ENCODE measurements at places on chromosomes 13 and 19.

- no peak for DNase-seq
Measured at GRCh38 chr13:45064889-45065288, 55.4 kb upstream of the GTF2F2 start.

DNA sequence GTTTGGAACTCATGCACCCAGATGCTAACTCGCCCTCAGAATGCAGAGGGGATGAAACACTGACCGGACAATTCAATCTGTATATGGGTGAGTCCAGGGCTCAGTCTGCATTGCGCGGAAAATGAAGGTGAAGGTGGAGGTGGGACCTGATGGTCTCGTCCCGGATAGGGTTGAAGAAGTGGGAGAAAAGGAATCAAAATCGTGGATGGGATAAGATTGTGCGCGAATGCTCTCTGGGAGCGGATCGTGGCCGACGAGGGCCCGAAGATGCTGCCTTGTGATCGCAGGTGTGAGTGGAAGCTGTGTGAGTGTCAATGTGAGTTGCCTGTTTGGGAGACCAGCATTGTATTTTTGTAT, 594 bp upstream of the ZNF850 start:
- no peak for DNase-seq

- DNase-seq: no peak
Measured at GRCh38 chr19:45659096-45659729, 8.8 kb upstream of the GIPR start.

DNA sequence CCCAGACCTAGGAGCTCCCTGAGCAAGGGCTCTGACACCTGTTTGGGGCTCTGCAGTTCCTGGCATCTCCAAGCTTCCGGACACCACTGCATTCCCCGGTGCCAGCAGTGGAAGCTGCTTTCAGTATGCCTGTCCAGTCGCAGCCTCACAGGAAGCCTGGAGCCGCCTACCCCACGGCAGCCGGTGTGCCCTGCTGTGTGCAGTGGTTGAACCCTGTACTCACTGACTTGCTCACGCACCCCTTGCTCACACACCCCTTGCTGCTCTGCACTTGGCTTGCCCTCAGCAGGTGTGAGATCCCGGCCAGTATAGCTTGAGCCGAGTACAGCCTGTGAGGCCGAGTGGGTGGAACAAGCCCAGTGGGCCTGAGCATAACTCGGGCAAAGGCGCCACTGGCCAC, 70.3 kb downstream of the PIBF1 start:
- DNase-seq: no peak

DNA sequence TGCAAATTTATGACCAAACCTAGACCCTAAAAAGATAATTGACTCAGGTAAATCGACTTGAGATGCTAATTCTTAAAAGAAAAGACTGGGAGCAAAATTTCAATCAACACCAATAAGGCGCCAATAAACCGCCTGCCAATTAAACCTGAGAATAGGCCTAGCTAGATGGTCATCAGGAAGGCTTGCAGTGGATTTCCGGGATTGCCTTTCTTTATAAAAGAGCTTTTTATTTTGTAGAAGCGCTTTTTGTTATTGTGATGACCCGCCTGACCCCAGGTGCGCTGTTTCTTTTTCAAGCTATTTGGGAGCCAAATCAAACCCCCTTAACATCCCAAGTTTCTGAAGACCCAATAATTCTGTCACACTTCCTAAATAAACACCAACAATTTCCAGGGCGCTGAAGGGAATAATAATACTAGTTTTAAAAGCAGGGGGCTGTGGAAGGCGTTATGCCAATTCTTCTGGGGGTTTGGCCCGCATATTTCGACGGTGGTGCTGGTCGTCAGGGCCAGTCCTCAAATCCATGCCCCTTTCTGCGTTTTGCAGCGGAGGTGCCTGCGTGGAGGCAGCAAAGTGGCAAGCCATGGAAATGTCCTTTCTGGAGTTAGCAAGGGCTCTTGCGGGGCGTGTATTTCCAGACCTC, 2.9 kb upstream of the ZIC5 start:
- DNase-seq: no peak

Measured in cortex of kidney (tissue), 1 donor.